Esophagus muscularis mucosa (tissue), 4 donors: ENCODE measurements at places on chromosomes 11 and 22.

DNA sequence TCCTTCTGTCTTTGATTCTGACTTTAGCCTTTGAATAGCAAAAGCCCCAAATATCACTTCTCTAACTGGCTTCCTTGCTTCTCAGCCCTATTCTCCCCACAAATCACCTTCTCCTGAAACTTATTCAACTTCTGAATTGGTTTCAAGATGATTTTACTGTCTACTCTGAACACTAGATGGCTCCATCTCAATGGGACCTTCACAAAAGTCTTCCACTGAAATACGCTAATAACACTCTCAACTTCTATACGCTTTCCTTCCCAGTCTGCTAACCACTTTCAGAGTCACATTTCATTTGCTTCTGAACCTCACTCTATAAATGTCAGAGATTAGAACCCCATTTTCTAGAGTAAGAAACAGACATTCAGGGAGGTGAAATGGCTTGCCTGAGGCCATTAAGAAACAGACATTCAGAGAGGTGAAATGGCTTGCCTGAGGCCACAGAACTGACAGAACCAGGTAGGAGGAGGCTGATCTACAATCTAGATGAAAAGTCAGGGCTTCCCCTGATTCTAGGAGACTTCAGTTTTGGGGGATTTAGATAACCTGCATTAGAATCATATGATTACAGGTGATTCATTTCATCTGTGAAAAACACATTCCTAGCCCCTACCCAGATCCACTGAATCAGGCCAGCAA lies 20.6 kb downstream of the MORC2 start:
- DNase-seq: peak; percentile 14

DNA sequence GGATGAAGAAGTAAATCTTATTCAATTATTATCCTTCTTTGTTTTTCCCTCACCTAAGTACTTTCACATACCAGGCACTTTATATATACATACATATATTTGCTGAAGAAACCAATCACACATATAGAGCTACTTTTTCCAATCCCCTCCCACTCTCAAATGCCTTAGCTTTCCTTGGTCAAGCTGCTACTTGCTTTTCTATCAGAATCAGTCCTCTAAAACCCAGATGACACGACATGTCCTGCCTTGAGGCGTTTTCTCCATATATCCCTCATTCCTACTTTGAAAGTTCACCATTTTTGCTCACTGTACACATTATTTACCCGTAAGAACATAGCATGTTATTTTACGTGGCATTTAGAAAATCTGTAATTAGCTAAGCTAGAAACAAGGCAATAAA lies 5.4 kb downstream of the RAB38 start:
- DNase-seq: no peak

- DNase-seq: no peak
Observed at GRCh38 chr11:42390116-42390515, 921.7 kb upstream of the API5 start.

DNA sequence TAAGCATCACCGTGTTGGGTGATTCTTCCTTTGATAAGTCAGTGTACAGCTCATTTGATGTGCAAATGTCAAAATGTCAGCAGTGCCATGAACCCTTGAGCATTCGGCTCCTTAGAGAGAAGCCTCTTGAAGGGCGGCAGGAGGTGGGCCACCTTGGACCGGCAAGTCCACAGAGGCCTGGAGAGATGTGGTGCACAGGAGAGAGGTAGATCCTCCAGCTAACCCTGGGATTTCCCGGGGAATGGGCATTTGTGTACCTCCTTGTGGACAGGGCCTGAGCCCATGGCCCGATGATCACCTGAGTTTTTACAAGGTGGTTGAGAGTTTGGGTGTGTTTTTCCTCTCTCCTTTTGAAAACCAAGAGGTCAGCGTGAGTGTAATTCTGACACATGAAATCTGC lies 133.2 kb upstream of the RCN1 start:
- DNase-seq: no peak

GRCh38 chr11:104163100-104164027 lies 583 bp downstream of the PDGFD start:
- no peak for DNase-seq

GRCh38 chr11:11169715-11170351 lies 183.2 kb downstream of the CSNK2A3 start:
- DNase-seq: no peak

DNA sequence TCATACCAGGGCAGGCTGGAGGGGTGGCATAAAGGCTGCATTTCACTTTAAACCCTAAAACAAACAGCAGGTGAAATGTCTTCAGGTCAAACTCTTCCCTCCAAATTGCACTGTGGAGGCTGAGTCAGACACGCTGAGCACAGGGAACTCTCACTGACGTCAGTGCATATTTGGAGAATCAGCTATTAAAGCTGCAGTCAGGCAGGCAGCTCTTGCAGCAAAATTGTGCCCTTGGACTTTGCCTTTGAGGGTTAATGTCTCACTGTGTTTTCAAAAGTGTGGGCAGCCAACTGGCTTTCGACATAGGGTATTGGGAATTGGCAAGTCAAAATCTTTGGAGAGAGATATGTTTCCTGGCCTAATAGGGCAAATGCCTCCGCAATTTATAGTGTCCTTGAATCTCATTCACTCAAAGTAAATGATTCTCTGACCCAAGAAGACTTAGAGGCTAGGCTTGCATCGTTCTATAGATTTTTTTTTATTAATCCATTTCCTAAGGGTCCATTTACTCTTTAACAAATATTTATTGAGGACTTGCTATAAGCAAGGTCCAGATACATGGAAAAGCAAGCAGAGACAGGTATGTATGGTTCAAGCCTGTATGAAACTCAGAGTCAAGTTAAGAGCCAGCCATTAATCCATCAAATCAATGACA lies 27.7 kb upstream of the SMCO4 start:
- no peak for DNase-seq

DNA sequence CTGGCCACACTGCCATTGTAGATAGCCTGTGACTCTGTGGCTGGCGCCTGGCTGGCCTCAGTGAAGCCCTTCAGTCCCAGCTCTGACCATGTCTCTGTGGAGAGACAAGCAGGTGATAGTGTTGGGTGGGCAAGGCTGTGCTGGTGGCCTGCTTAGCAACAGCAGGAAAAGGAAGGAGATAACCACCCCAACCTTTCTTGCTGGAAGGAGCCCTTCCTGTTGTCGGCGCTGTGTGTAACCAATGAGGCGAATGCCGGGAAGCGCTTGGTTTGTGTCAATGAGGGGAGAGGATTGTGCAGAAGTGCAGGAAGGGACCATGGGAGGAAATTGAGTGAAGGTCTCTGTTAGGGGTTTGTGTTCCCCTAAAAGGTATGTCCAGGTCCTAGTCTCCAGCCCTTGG lies 27.3 kb downstream of the PARVB start:
- DNase-seq: no peak

- DNase-seq: peak; percentile 39
Observed at GRCh38 chr11:40187295-40187694, 1272.2 kb downstream of the LRRC4C start.
